Hippocampal formation (tissue), 2 donors: ENCODE measurements at places on chromosomes 6 and 20.

GRCh38 chr20:16599257-16599656 lies 26.0 kb upstream of the KIF16B start:
- no peak for DNase-seq

DNA sequence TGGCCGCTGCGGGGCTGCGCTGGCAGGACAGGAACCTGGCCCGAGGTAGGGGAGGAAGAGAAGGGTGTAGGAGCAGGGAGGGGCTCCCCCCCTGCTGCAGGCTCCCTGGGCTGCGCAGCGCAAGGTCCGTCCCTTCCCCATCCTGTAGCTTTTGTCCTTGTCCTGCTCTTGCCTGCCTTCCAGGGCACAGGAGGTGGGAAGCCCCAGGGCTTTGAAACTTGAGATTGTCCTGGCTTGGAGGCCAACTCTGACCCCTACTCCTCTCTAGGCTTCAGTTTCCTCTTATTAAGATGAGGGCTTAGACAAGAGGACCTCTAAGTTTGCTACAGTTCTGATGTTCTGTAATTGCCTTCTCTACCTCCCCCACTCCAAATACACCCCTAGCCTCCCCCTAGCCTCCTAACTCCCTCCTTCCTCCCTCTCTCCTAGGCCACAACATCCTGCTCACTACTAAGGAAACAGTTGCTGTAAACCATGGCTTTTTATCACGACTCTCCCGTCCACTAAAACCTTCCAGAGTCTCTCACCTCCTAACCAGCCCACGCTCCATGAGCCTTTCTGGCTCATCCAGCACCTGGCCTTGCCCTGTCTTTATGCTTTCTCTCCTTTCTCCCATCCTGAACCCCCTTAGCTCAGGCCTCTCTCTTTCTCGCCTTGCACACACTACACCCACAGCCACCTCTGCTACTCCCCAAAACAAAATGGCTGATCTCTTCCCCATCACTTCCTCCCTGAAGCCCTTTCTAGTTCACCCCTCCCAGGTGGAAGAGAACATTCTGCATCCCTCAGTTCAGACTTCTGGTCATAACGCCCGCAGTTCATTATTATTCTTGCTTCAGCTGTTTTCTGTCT lies 10.2 kb downstream of the UNC5CL start:
- DNase-seq: no peak

DNA sequence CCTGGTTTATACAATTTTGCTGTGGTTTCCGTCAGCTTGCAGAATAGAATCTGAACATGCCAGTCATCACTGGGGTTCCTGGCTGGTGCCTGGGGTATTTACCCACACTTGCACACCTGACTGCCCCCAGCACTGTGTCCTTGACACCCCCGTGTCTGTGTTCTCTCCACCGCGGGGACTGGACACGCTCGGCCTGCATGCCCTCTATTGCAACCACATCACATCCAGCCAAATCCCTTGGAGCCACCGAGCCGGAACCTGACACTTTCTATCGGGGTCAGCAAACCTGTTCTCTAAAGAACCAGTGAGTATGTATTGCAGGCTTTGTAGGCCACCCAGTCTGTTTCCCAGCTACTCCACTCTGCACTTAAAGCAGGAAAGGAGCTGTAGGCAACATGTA lies 527.5 kb downstream of the PRKN start:
- DNase-seq: no peak

DNA sequence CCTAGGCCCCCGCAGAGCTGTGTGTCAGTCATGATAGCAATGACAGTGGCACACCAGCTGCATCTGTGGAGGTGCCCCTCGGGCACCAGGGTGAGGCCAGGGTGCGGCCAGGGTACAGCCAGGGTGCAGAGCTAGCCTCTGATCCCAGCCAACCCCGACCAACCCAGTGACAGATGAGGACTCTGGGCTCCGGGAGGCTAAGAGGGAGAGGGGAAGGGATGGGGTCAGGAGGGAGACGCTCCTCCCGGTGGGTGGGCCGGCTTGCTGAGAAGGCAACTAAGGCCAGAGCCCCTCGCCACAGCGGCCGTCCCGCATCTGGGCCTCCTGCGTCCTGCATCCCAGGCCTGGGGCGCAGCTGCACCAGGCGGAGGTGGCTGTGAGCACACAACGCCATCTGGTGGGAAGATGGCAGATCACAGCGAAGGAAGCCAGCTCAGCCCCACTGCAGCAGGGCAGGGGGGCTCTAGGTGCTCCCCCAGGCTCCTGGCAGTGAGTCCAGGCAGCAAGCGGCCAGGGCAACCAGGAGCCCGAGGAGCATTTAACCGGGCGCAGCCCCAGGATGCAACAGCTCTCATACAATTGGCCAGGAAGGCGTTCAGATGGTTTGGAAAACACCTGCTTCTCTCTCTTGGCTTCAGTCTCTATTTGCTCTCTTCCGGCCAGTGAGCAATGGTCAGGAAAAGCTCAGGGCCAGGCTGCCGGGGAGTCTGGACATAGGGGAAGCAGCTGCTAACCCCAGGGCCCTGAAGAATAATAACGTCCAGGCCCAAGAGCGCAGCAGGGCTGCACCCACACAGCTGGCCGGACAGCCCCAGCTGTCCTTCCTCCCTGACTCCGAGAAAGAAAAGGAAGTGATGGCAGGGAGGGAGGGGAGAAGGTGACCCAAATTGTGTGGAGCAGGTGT lies 169.4 kb downstream of the TAF4 start:
- DNase-seq: peak; percentile 12

- no peak for DNase-seq
Observed at GRCh38 chr6:84141521-84141920, 85.9 kb downstream of the CEP162 start.

GRCh38 chr6:127202676-127203075 lies 64.0 kb upstream of the RNF146 start:
- DNase-seq: no peak

GRCh38 chr6:46325561-46326530 lies 155.1 kb upstream of the ENPP5 start:
- DNase-seq: peak; percentile 62

- DNase-seq: no peak
Observed at GRCh38 chr6:16711546-16712254, 49.6 kb downstream of the ATXN1 start.

DNA sequence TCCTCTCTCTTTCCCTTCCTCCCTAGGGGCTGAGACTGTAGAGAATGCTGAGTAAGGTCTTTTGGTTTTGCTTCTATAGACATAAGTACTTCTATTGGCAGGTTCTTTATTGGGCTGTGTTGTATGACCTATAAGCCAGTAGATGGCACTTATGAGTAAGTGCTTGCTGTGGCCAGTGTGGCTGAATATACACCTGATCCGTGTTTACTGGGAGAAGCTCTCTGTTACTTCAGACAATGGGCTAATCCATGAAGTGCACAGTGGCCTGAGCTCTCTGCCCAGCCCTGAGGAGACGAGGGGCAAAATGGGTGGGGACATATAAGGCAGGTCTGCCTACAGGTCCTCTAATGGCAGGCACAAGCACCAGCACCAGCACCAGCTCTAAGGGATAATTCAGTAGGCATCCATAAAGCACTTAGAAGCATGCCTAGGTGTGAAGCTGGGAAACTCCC lies 610.3 kb downstream of the RNF144B start:
- DNase-seq: no peak

DNA sequence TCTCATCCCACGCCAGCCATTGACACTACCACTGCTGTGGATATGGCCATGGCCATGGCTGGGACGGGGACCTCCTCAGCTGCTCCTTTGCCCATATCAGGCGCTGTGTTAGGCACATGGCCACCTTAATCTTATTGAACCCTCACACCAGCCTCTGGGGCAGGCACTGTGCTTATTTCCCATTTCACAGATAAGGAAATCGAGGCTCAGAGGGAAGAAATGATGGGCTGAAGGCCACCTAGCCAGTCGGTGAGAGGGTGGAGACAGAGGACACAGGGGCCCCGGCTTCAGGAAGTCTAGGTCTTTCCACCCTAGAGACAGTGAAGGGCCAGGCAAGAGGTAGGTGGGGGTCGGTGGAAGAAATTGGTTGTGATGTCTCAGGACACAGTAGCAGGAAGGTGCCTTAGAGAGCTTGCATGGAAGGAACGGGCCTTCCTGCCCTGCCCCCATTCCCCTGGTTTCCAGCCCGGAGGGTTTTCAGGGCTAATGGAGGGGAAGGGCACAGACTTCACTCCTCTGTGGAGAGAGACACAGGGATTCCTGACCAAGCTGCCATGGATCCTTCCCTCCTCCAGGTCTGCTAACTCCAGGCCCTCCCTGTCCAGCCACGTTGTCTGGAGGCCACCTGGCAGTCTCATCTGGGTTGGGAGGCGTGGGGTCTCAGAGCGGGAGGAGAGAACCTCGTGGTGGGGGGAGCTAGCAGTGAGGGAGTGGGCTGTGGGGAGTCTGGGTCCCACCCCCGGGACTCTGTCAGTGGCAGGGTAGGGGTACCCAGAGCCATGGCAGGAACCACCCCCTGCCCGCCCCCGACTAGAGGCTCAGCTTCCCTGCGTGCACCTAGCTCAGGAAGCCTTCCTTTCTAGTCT lies 120.4 kb downstream of the VEGFA start:
- DNase-seq: no peak

DNA sequence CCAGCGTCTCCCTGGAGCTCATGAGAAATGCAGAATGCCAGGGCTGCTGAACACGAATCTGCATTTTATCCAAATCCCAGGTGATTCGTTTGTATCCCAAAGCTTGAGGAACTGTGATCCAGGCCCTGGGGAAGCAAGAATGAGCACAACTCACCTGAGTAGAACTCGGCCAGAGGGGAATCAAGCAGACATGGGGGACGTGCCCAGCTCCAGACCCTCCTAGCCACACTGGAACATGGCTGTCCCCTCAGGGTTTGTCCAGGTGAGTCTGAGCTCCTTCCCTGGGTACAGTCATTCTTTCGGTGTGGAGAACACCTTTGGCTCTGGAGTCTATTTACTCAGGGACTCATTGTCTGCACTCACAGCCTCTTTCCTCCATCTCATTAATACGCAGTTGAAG lies 13.3 kb downstream of the NKX2-2 start:
- DNase-seq: no peak

DNA sequence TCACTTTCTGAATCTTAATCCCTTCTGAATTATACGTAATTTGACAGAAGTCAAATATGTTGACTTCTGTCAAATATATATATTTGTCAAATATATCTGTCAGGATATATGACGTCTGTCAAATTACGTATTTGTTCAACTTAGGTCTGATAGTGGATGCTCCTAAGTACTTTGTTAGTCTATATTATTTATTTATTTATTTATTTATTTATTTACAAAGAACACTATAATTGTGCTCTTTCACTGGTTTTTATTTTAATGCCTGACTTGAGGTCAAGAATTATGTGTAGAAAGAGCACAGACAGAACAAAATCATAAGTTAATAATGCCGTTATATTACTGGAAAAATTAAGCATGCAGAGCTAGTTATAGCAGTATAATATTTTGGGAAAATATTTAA lies 81.2 kb downstream of the UST start:
- no peak for DNase-seq

GRCh38 chr20:62602550-62602949 lies 39.8 kb upstream of the SLCO4A1 start:
- no peak for DNase-seq

DNA sequence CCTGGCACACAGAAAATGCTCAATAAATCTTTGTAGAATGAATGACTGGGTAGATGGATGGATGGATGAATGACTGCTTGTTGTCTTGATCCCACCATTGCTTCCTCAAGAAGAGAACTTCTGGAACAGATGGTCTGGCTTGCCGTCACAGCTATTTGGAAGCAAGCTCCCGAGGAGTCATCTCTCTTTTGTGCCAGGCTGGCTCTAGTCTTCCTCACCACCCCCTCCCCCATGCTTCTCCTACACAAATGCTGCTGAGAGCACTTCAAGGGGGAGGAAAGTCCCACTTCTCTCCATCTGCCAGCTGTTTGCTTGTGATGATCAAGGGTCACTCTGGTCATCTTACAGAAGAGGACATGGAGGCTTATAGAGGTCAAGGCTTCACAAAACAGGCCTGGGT lies 11.6 kb upstream of the KCNG1 start:
- no peak for DNase-seq

DNA sequence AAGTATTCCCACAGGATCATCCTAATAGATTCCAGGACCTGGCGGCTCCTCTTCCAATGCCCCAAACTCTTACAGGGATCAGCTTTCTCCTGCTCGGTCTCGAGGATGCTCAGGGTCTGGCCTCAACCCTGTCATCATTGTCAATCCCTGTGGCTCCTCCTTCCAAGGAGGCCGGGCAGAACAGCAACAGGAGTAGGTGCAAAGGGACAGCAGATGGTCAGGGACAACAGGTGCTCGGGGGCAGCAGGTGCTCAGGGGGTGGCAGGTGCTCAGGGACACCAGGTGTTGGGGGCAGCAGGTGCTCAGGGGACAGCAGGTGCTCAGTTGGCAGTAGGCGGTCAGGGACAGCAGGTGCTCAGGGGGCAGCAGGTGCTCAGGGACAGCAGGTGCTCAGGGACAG lies 84.8 kb downstream of the TTLL2 start:
- DNase-seq: no peak

DNA sequence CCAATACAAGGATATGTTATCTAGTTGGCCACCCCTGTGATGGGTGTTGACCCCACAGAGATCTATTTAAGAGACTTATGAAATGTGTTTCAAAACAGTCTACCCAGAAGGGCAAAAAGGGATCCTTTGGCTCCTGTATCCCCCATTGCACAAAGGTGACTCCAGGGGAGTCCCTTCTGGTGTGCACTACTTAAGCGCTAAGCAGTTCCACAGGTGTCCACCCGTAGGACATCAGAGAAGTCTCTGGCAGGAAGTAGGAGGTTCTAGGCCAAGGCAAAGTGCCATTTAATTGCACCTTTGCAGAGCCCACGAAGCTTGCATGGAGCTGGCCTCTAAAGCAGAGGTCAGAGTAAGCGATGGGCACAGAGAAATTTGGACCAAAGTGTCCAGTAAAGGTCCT lies 147.7 kb downstream of the MRPL14 start:
- no peak for DNase-seq

GRCh38 chr6:43359381-43359780 lies 10.1 kb downstream of the ZNF318 start:
- DNase-seq: no peak

DNA sequence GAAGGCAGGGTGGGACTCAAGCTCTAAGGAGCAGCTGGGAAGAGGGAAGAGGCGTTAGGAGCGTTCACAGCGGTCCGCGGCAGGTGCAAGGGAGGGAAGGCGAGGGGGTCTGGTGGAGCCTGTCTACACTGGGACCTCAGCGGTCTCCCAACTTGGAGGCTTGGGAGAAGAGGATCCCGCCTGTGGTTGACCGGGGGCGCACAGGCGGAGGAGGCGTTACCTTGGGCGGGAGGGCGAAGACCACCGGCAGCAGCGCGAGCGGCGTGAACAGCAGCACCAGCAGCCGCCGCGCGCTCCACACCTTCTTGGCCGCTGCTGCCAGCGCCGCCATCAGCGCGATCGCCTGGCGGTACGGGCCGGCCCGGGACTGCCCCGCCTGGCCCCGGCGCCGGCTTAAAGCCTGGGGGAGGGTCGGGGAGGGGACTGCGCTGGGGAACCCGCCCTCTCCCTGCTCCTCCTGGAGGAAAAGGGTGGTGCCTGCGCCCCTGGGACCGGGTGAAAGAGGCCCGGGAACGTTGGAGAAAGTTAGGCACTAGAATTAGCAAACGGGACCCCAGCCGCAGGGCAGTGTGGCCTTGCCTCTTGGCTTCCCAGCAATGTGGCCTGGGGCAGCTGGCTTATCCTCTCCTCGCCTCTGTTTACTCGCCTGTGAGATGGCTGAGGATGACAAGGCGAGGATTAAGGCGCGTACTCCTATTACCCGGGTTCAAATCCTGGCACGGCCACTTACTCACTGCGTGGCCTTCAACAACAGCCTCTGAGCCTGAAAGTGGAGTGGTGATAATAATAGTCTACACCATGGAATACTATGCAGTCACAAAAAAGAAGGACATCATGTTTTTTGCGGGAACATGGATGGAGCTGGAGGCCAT lies at the start of gene SLC13A3:
Gene SLC13A3 (minus strand): TSS at position 369 of the 872 bp plus-strand sequence. CDS start 38 bp downstream, at position 331.
- peak; percentile 45 for DNase-seq
